ENCODE measurements at places on chromosomes 4 and X. TPM values are rescaled to one million over a fixed set of nuclear protein-coding genes. Genes with fewer than 3 reads are reported as not detected.
A peak's percentile ranks its signal among the peaks of the same experiment; 100 is the strongest.

Gene NALF2
- polyA plus RNA-seq = not detected

Gene SOD3
- not detected for polyA plus RNA-seq

Gene HSD17B10
- 35.6 TPM for polyA plus RNA-seq

Gene ARHGAP36
- polyA plus RNA-seq = not detected

Gene SORBS2
- polyA plus RNA-seq = 0.56 TPM

Gene DDX53
- not detected for polyA plus RNA-seq

Gene ZNF711
- 6.1 TPM for polyA plus RNA-seq

Gene MAGEA9B
- 0.04 TPM for polyA plus RNA-seq

Gene ZMYM3
- polyA plus RNA-seq = 21.8 TPM

Gene CTAG1B
- polyA plus RNA-seq = not detected

Gene CYSLTR1
- 10.7 TPM for polyA plus RNA-seq

Gene POLN
- polyA plus RNA-seq = 0.73 TPM

- no peak for DNase-seq
Measured at GRCh38 chr4:81343536-81343935, 128.2 kb downstream of the RASGEF1B start.

GRCh38 chrX:49249071-49249470 lies 13.8 kb downstream of the CCDC22 start:
- no peak for DNase-seq

DNA sequence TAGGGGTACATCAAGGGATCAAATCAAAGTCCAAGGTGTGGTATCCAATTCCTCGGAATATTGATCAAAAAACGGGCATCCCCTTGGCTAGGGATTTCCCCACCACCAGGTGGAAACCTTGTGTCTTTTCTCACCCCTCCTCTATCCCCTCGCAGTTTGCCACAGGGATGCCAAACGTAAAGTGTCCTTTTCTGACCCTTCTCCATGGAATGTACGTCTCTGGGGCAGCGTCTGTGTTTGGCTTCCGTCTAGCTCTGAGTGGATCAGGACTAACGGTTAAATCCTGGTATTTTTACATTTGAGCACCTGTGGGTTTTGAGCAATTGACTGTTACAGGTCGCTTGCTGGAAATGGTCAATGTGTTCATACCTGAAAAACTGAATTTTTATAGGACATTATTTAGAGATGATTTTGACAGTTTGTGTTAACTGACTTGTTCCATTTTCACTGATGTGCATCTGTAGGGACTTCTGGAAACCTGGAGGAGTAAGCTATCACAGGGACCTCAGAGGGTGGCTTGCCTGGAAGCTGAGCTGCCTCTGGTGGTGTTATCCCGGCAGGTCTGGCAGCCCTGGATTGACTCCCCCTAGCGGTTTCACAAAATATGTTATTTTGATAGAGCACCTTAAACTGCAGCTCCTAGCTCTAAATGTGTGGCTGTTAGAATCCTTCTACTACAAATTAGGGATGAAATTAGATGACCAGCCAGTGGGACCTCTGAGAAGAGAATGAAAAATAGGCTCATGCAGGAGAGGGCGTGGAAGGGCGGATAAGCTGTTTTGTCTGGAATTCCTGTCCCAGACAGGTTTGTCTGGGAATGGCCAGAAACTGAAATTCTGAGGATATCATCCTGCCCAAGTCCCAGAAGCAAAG lies 8.8 kb upstream of the MGST2 start:
- DNase-seq = peak; percentile 71

DNA sequence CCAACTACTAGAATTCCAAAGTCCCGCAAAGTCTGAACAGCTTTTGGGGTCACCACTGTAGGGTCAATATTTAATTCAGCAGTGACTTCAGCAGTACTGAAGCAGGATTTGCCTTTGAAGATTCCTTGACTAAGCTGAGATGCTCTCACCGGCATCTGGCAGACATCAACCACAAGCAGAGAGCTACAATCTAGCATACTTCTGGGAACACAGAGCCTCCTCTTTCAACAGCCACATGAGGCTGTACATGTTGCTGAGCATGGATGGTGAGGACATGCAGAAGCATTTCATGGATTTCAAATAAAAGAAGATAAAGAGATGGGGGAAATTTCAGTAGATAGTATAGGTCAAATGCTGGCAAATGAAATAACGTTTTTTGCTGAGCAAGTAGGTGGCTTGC lies 6.6 kb upstream of the ASB11 start:
- no peak for DNase-seq

GRCh38 chr4:122914292-122914904 lies 8.0 kb downstream of the NUDT6 start:
- no peak for DNase-seq

GRCh38 chr4:185426960-185427688 lies 1.4 kb upstream of the UFSP2 start:
- DNase-seq = peak; percentile 19

GRCh38 chr4:80841587-80842281 lies 188.8 kb upstream of the BMP3 start:
- DNase-seq = no peak

GRCh38 chrX:119755981-119756533 lies 2.3 kb upstream of the SOWAHD start:
- peak; percentile 65 for DNase-seq

GRCh38 chr4:7857238-7857701 lies 82.4 kb downstream of the AFAP1 start:
- no peak for DNase-seq

GRCh38 chr4:40247350-40247749 lies 50.5 kb downstream of the RHOH start:
- peak; percentile 65 for DNase-seq

- DNase-seq = peak; percentile 8
Measured at GRCh38 chr4:73662709-73663546, 42.7 kb upstream of the RASSF6 start.

DNA sequence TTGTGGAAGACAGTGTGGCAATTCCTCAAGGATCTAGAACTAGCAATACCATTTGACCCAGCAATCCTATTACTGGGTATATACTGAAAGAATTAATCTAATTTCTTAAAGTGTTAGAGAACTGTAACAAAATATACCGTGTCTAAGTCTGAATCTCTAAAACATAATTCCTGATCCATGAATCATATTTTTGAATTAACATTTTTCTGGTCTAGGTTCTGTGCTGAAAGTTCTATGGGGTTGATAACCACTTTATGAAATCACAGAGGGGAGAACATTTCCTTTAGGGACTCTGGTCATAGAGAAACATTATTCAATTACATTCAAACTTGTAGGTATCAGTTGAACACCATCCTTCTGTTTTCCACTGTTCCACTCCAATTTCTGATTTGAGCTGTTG lies 91.9 kb upstream of the ETNPPL start:
- DNase-seq = no peak

- no peak for DNase-seq
Measured at GRCh38 chr4:118099106-118099505, 64.8 kb downstream of the NDST3 start.

DNA sequence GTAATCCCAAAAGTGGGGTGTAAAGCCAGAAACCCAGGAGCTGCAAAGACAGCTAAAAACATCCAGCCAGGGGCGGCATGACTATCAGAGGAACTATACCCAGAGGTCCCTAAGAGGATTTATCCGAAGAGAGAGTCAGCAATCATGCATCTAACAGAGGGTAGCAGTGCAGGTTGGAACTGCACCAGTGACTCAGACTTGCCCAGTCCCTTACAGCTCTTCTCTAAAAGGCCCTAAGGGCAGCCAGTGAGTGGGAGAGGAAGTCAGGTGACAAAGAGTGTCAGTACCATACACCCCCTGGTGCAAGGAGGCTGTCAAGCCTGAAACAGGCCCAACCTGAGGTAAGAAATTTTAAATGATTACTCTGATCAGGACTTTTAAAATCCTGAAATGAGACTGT lies 88.1 kb downstream of the CAMK2D start:
- DNase-seq = peak; percentile 33

DNA sequence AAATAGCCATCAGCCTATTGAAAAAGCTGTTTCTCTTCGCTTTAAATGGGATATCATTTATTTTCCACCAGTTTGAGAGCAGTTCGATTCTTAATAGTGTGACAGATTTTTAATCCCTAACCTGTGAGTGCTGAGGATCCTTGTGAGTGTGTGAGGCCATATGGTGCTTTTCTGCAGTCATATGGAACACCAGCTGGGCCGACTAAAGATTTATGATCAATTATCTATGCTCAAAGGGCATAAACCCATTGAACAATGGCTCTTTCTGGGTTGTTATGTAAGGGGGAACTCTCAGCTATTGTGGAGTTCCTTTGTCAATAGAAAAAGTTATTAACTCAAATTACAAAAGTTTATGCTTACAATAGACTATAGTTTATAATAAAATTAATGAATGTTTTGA lies 1003.6 kb downstream of the FAT4 start:
- DNase-seq = no peak

GRCh38 chr4:3201718-3202702 lies 46.9 kb upstream of the MSANTD1 start:
- DNase-seq = peak; percentile 35

DNA sequence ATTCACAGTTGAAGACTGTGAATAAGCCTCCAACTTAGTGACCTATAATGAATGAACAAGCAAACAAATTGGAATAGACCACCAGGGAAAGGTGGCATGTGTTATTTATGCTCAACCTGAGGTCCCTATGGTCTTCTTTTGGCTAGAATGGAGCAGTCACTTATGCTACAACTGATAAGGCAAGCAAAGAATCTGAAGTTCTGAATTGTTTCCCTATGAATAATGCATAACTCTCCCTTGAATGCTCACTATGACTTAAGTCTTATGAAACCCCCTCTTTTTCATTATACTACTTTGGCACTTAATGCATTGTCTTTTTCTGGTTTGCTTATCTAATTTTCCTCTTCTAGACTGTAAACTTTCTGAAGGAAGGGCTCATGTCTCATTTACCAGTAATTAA lies 2.6 kb downstream of the GIMD1 start:
- DNase-seq = no peak

GRCh38 chrX:11401966-11402365 lies 108.8 kb downstream of the AMELX start:
- no peak for DNase-seq

GRCh38 chr4:48119646-48120045 lies 14.4 kb downstream of the TXK start:
- DNase-seq = no peak

DNA sequence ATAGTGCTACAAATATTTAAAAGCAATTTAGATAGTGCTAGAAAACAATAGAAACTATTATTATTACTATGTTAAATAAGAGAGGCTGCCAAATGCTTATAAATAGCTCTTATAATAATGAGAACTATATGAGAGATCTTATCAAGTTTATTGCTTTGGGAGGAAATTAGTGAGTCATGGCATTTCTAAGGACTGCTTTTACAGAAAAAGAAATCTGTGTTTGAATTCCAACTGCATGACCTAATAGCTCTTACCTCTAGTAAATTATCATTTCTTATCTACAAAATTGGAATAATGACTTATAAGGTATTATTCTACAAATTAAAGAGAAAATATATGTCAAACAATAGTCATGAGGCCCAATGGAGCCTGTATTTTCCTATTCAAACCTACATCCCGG lies 177.2 kb downstream of the GABRG1 start:
- DNase-seq = no peak

DNA sequence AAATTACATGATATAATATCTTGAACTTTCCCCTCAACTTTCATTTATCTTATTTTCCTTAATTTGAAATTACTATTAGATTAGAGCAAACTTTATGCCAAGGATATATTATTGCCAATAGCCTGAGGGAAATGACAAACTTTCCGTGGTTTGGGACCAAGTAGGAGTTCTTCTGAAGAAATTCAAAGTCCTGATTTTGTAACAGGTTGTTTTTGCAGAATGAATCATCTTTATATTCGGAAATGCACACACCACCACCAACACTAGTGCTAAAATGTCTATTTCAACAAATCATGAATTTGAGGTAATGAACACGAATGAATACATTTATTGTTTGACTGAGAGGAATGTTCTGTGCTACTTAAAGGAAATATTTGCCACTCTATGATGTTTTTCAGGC lies 226.7 kb downstream of the GRIA2 start:
- DNase-seq = no peak

DNA sequence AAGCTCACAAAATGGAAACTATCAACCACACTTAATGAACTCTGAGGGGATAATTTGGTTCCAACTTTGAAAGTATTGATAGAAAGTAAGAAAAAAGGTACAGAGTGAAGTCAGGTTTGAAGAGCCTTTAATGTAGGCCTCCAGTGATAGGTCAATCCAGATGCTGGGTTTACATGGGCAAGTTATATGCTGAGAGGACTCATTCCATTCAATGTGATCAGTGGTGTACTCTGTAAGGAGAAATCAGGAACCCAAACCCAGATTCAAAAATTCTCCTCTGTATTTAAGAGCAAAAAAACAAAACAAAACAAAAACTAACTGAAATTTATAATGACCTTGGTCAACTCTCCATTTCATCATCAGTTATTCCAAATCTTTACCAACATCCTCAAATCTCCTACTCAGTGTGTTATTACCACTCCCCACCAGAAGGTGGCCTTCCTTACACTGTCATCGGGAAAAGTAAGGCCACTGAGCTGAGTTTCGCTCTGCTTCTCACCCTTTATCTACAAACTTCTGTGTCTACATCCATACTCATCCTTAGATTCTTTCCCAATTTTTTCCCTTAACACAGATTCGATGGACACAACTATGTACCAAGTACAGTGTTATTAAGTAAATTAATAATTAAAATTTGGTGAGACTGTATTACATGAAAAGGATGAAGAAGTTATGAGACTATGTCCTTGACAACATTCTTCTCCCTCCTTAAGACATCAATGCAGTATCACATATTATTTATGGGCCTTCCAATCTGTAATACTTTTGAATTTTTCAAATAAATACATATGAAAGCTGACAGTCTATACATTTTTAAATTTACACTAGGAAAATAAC lies 88.3 kb downstream of the ZAR1 start:
- peak; percentile 70 for DNase-seq

GRCh38 chr4:7185487-7186030 lies 6.8 kb upstream of the SORCS2 start:
- no peak for DNase-seq

DNA sequence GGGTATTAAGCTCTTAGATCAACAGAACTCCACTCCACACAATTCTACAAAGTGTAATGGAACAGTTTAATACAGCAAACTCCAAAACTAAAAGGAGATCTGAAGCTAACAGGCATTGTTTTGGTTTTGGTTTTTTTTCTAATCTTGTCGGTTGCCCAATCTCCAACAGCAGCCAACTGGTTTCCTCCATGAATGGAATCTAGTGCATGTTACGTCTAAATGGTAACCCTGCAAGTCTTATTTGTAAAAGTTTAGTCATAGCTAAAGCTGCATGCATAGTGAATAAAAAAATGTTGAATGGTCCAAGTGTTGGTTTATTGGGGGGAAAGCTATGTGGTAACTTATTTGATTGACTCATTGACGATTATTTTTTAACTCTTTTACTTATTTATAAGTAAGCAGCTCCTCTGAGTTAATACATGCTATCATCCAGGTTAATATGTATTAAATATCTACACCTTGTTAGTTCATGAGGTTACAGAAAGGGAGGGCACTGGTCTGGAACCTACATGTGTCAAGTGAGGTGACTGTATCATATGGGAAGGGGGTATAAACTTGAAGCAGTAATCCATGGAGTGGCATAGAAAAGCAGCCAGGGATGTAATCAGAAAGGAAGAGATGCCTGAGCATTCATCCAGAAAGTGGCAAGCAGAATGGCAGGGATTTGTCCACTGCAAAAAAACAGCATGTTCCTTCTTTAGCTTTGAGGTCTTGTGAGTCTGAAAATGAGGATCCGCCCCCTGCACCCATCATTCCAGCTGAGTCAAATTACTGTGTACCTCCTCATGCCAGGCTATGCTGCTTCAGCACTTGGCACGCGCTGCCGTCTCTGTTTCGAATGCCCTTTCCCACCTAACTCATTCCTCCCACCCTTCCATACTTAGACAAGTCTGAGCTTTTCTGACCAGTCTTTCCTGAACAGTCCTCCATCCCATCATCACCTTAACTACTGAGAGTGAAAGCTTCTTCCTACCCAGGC lies 81.7 kb downstream of the PDGFC start:
- DNase-seq = no peak

GRCh38 chr4:4572821-4573220 lies 31.0 kb upstream of the STX18 start:
- no peak for DNase-seq
